Peyer's patch (tissue), 4 donors: ENCODE measurements at places on chromosomes 7 and 10. TPM values are rescaled to one million over a fixed set of nuclear protein-coding genes. Genes with fewer than 3 reads are reported as not detected.

GRCh38 chr7:114104035-114104434, 185.2 kb upstream of the PPP1R3A start:
- DNase-seq, result no peak

GRCh38 chr7:97096661-97097060, 20.8 kb upstream of the SDHAF3 start:
- no peak for DNase-seq

DNA sequence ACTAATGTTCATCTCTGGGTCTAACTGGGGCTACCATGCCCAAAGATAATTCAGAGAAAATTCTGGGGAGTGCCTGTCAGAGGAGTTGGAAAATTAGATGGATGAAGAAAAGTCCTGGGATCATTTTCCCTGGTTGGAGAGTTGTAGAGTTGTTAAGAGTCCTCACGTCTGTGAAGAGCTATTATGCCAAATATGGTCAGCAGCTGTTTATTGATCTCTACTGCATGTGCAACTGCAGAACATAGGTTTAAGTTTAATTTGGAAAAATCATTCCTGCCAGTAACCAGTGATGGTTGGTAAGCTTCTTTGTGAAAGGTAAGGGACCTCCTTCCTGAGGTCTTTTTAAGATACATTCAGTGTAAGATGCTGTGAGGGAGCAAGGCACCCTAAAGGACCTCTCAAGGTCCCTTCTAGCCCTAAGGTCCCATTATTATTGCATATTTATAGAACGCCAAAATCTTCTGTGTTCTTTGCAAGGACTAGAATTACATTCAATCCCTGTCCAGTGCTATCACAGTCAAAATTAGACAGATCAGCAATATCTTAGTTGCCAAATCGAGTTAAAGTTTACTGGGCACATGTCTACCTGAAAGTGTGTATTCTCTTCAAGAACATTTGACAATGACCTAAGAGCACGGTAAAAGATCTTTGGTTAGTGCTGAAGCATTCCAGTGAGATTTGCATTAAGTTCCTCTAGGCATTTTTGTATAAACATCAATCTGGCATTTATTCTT, 62.7 kb downstream of the VTI1A start:
- no peak for DNase-seq

DNA sequence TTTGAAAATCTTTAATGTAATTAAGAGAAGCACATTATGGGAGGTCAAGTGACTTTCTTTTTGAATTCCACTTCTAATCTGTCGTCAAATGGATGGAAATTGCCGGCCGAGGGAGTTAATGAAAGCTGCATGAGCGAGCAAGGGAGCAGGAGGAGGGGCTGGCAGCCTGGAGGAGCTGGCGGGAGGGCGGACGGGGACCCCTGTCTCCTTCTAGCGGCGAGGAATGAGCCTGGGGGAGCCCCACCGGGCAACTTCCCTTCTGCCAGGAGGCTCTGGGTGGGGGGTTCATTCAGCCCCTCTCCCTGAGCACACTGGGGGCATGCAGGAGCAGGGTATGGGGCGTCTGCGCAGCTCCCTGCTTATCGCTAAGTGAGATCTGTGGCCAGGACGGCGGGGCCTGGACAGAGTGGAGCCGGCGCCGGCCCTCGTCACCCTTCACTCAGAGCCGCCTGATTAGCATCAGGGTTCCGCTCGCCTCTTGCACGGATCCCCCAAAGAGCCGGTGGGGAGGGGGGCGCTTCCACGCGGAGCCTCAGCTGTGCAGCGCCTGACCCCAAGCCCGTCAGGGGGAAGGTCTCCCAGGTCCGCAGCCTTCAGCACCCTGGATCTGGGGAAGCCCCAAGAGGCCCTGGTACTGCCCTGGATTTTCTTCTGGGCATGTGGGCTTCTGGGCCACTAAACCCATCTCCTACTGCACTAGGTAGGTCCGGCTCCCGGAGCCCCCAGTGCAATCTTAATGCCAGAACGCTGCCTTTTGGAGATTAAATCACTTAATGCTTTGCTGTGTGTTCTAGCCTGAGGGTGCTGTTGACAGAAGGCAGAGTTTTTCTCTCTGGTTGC, 680.8 kb downstream of the LRMDA start:
- DNase-seq, result no peak

- no peak for DNase-seq
These were observed 649.0 kb upstream of the ANKRD30A start for GRCh38 chr10:36476399-36476798.

GRCh38 chr7:152527610-152528032, 91.8 kb upstream of the KMT2C start:
- DNase-seq, result no peak

- no peak for DNase-seq
These were observed 14.5 kb downstream of the ZCCHC24 start for GRCh38 chr10:79430936-79431335.

NUTM2D gene
- not detected for total RNA-seq

SOSTDC1 gene
- total RNA-seq, result 5.8 TPM
